ENCODE measurements at places on chromosomes 6 and 20. TPM values are rescaled to one million over a fixed set of nuclear protein-coding genes. Genes with fewer than 3 reads are reported as not detected.

Gene MCHR2
- not detected for total RNA-seq

DNA sequence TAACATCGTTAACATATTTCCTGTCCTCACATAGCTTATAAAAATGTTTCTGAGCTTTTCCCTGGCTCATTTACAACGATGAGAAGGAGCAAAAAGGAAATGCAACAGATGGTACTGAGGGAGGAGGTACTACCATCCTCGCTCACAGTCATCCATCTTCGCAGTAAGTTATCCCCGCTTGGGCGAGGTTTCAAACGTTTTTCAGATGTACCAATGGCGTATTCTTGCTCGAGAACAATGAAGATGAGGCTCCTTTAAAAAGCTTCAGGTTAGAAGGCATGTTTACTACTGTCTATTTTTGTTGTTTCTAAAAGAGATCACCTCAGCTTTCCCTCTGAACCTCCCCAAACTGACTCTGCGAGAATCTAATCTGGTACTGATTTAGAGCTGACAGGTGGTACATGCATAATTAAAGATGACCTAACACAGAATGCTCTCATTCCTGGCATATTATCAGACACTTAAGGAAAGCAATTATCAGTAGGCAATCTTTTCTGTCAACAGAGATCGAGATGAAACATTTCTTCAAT lies 178.7 kb downstream of the GJA10 start:
- DNase-seq, result no peak

GRCh38 chr6:127630800-127631199 lies 53.8 kb downstream of the C6orf58 start:
- no peak for DNase-seq

DNA sequence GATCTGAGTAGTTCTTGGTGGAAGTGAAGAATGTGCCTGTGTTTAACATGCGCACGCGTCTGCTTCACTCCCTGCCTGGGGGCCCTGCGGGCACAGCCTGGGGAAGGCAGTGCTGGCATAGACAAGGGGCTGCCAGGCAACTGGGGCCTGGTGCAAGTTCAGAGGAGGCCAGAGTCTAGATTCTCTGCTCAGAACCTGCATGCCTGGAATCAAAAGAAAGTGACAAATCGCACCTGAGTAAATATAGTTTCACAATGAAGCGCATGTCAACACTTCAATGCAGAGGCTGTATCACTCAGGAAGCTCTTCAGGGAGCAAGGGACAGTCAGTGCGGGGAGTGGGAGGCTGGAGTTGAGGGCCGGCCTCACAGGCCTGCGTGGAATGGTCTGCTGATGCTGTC lies 24.2 kb upstream of the PPP1R14C start:
- no peak for DNase-seq

DNA sequence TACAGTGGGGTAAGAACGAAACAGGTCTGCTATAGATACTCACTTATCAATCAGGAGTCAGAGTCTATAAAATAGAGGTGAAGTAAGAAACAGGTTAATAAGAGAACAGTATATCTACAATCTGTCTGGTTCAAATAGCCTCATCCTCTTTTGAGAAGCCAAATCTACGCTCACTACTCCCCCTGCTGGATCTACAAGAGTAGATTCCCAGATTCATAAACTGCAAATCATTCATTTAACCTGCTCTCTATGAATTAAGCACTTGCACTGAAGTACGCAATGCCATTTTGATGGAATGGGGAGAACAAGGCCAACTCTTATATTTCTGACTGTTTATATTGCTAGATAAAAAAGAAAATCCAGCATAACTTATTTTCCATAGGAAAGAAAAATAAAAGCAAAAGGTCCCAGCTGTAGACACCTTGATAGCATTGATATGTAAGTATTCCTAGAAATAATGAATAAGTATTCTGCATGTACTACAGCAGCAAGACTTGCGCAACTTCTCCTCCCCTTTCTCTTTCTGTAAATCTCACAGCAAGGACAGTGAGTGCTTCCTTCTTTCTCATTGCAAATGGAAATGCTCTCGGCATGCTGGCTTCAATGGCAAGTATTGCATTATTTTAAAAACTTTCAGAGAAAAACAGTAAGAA lies 92.3 kb downstream of the RFX6 start:
- no peak for DNase-seq

Gene TSPO2
- not detected for total RNA-seq

- no peak for DNase-seq
Measured at GRCh38 chr6:99550046-99550748, 18.3 kb downstream of the CCNC start.

- DNase-seq, result no peak
Measured at GRCh38 chr6:41120058-41120457, 34.1 kb downstream of the TREML1 start.

Gene SCRT2
- total RNA-seq, result not detected

- DNase-seq, result no peak
Measured at GRCh38 chr6:135217663-135218062, 36.6 kb downstream of the MYB start.

Gene WFDC2
- not detected for total RNA-seq

DNA sequence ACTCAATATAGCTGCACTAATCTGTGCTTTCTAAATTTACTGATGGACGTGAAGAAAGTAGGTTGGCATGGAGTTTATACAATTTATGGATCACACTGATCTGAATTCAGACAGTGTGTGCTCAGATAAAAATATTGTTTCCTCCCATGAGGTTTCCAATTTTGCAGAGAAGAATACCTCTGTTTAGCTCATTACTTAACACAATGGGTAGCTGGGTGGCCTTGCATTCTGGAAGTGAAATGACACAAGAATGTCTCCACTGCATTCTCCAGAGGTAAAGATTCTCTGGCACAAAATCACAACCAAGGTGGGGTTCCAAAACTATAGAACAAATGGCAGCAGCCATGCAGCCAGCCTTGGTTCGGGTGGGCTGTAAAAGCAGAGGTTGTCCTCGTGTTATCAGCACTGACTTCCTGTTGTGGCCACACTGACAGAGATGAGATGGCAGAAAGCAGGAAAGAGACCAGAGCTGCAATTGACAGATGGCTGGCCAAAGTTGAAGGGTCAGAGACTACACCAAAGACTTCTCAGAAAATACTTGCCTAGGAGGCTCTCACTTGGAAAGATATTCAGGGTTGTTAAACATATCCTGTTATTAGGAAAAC lies 50.2 kb downstream of the HDAC2 start:
- DNase-seq, result peak; percentile 31

Gene SPTLC3
- 0.94 TPM for total RNA-seq

Gene FHL5
- not detected for total RNA-seq

DNA sequence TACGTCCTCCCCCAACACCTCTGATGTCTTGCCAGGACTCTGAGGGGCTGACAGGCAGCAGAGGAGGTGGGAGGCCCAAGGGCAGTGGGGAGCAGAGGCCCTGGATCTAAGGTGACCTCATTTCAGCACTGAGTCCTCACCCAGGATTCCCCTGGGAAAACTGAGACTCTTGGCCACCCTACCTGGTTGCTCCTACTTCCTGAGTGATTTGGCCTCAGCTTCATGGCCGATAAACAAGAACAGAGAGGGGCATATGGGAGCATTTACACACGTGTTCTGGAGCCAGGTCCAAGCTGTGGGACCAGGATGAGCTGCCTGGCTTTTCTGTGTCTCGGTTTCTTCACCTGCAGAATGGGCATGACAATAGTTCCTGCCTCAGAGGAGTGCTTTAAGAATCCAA lies 133.8 kb downstream of the ANKRD60 start:
- DNase-seq, result no peak

GRCh38 chr20:56445130-56445529 lies 23.3 kb upstream of the RTF2 start:
- no peak for DNase-seq

GRCh38 chr20:26169506-26169905 lies 472.9 kb upstream of the ZNF337 start:
- no peak for DNase-seq

DNA sequence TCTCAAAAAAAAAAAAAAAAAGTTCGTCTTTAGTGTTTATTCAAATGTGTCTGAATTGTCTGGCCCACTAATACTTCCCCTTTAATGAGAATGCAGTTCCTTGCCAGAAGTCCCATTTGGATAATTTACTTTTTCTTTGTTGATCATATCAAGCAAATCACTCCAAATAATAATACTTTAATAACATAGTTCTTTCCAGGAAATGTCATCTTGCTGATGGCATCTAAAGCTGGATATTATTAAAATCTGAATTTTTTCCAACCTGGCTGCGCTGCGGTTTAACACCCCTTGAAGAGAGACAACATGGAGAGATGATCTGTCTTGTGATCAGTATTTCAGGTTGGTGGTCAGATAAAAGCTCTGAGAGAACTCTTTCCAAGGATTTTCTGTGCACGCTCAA lies 111.2 kb upstream of the CNKSR3 start:
- DNase-seq, result no peak

DNA sequence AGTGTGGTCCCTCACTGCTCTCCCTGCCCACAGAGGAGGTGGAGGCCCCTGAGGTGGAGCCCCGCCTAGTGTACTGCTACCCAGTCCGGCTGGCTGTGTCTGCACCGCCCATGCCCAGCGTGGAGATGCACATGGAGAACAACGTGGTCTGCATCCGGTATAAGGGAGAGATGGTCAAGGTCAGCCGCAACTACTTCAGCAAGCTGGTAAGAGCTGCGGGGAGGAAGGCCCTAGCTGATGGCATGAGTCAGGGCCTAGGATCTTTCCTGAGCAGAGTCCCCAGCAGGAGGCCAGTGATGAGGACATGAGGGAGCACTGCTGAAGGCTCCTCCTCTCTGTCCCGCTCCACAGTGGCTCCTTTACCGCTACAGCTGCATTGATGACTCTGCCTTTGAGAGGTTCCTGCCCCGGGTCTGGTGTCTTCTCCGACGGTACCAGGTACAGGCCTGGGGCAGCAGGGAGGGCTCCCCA lies 11.2 kb downstream of the PCIF1 start:
- DNase-seq, result no peak

DNA sequence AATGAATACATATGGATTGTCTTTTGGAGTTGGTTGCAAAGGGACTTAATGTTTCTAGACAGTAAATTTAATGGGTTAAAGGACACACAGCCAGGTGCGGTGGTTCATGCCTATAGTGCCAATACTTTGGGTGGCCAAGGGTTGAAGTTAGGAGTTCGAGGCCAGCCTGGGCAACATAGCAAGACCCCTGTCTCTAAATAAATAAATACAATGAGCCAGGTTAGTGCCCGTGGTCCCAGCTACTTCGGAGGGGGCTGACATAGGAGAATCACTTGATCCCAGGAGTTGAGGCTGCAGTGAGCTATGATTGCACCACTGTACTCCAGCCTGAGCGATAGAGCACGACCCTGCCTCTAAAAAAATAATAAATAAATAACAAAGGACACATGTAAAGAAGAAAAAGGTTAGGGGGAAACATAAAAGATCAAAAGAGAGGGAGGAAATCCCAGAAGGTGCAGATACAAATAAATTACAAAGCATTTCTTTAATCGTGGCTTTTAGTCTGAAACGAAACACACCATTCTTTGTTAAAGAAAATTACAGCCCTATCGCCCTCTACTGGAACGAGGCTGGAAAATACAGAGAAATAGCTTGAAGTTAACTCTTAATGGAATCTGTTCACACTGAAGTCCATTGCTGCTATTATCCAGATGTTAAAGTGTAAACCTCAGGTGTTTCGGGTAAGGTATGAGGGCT lies 42.6 kb upstream of the SCML4 start:
- DNase-seq, result no peak

DNA sequence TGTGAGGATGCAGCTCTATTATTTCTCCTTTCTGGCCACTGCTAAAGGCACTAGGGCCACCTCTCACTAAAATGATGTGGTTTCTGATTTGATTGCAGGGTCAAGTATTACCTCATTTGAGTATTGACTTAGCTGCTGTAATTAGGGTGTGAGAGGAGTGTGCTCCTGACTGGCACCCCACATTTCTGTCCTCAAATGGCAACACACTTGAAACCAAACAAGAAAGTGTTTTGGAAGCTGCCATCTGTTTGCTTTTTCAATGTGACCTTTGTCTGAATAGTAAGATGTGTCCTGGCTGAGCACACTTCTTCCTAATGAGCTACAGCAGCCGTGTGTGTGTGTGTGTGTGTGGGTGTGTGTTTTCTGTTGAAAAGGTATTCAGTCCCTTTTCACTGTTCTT lies 62.8 kb upstream of the SCP2D1 start:
- no peak for DNase-seq

Gene CUTA
- 209 TPM for total RNA-seq

DNA sequence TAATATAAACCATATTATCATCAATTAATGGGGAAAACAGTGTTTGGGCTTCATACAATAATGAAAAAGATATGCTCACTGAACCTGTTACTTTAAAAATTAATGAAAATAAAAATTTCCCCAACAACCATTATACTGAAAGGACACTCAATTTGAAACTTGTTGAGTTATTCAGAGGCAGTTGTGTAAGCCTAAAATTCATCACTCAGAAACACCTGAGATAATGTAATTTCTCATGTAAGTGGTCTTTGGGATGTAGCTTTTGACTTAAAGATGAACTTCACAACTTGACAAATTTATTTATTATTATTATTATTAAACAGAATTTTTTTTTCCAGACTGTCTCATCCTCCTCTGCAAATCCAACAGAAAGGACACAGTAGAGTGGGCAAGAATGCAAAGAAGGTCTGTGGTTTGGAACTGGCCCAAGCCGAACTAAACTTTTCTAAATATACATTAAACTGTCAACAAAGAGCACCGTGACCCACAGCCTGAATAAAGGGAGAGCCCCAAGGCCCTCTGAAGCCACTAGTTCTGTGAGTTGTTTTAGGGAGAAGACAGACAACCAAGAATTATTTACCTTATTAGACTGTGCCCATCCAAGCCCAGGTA lies 32.2 kb upstream of the HEY2 start:
- no peak for DNase-seq

- no peak for DNase-seq
Measured at GRCh38 chr6:6930223-6930880, 177.4 kb upstream of the RREB1 start.

Gene PNPLA1
- not detected for total RNA-seq

Gene IP6K3
- total RNA-seq, result not detected

DNA sequence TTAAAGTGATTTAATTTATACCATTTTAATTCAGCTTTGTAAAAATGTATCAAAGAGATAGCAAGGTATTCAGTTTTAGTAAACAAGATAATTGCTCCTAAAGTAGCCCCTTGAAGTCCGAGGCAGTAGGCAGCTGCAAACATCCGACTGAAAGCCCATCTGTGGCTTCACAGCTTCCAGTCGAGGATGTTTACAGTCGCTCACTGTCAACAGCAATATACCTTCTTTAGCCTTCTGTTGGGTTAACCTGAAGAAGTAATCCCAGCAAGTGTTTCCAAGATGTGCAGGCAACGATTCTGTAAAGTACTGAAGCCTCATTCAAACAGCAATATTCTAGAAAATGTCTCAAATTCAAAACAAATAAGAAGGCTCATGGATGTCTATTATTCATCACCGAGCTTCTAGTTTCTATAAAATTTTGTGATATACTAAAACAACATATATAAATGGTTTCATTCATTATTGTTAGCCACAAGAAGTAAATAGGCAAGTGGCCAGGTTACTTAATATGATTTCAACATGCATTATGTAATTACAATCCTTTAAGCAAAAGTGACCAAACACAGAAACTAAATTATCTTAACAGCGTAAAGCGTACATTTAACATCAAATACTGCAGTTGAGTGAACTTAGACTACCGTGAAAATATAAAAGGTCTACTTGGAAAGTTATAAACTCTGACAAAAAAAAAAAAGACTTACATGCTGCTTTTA lies 115.0 kb downstream of the OGFRL1 start:
- no peak for DNase-seq
